ENCODE measurements at places on chromosomes 1 and 21.
A peak's percentile ranks its signal among the peaks of the same experiment; 100 is the strongest.

- no peak for DNase-seq
Observed at GRCh38 chr1:234997896-234998741, 130.5 kb downstream of the TOMM20 start.

DNA sequence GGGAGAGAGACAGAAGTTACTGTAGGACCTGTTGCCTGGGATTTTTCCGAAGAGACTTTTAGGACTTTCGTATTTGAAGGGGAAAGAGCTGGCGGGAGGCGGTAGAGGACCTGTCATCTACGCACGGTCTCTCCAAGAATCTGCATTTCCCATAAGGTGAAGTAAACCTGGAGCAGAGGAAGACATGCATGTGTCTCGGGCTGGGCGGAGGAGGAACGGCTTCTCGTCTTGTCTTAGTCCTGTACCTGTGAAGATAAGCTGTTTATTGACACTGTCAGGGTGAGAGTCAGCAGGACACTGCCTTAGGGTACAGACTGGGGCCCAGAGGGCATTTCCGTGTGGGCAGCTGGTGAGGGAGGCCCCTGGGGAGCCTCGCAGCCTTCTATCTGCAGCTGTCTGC lies 123.4 kb upstream of the COL6A1 start:
- no peak for DNase-seq

- no peak for DNase-seq
Observed at GRCh38 chr1:206660136-206660535, 24.6 kb upstream of the MAPKAPK2 start.

GRCh38 chr1:119188926-119189325 lies 48.5 kb upstream of the WARS2 start:
- no peak for DNase-seq

- peak; percentile 86 for DNase-seq
Observed at GRCh38 chr1:237562242-237562823, 328.4 kb downstream of the ZP4 start.

DNA sequence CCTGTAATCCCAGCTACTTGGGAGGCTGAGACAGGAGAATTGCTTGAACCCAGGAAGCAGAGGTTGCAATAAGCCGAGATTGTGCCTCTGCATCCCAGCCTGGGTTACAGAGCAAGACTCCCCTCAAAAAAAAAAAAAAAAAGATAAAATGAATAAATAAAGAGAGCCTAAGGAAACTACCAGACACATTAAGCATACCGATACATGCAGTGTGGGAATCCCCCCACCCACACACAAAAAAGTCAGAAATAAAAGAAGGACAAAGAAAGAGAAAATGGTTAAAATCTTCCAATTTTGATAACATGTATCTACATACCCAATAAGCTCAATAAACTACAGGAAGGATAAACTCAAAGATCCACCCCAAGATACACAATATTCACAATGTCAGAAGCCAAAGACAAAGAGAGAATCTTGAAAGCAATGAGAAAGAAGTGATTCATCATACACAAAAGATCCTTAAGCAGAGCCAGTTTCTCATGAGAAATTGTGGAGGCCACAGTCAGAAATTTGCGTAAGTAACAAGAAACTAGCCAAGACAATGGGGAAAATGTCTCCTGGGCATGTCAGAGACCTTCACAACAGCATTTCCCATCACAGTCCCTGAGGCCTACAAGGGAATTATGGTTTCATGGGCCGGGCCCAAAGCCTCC lies 1197.0 kb downstream of the AMY1C start:
- DNase-seq: no peak

DNA sequence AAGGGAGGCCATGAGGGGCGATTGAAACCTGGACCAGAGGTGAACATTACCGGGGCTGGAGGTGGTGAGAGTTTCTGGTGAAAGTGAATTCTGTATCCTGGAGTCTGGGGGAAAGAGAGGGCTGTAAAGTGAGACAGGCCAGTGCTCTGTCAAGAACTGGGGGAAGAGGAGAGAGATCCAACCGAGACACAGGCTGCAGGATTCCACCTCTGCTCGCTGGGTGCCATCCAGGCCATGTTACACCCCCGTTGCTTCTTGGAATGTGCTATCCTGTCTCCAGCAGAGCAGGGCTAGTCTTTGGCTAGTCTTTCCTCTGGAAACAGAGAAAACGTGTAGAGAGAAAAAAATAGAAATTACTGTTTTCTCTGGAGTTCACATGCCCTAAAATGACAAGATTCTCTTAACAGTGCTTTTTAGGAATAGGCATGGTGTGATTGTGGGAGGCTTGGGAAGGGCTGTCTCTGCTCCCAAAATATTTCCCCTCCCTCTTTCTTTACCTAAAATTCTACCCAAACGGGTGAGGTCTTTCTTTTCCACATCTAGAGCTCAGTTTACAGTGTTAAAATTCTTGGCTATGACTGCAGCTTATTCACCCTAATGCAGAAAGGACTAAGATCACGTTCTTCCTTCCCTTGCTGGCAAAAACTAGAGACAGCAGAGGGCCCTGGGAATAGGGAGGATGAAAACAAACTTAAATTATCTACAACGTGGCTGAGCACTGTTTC lies 16.5 kb upstream of the OVAAL start:
- no peak for DNase-seq

DNA sequence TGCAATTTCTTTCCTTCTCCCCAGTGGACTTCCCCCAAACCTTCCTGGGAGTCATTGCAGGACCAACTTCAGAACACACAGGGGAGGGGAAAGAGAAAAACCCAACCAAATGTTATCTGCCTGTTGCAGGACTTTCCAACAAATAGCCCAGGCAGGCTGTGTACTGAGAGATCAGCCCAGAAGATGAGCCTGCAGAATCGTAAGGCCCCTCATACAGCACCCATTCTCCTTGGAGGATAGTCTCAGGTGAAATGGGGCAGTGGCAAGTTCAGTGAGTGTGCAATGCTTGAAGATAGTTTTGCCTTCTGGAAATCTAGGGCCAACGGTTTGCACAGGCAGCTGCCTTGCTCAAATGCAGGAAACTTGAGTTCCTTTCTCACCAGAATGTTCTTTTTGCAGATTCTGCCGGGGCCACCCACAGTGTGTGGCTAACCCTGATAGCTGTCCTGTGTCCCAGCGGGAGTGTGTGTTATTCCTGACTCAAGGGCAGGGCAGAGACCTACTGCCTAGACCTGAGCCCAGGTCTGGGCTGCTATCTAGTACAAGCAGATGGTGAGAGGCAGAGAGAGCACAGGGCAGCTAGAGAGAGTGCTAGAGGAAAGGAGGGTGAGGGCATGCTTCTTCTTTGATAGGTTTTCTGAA lies 48.8 kb downstream of the GADD45A start:
- DNase-seq: no peak

DNA sequence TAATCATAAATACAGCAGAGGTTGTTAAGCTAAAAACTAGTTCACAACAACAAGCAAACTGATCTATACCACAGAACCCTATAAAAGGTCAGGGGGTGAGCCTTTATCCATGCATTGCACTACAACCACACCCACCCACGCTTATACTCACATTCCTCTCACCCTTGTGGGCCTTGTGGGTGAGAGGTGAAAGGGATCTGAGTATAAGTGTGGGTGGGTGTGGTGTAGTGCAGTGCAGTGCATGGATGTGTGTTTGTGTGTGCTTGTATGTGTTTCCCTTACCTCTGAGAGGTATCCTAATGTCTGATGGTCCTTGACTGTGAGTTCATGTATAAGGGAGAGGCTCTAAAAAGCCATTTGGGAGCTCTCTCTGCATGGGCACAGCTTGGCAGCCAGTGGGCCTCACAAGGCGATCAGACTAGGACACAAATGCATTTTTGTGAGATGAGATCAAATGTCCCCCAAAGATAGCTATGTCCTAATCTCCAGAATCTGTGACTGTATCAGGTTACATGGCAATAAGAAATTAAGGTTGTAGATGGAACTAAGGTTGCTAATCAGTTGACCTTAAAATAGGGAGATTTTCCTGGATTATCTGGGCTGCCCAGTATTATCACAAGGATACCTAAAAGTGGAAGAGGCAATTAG lies 95.5 kb upstream of the DPT start:
- DNase-seq: no peak
